ENCODE measurements at places on chromosomes 13 and 19.

- peak; percentile 62 for DNase-seq
Observed at GRCh38 chr13:41054919-41055619, 6.2 kb upstream of the WBP4 start.

GRCh38 chr19:16419669-16420335 is 52.0 kb downstream of the EPS15L1 start:
- no peak for DNase-seq

DNA sequence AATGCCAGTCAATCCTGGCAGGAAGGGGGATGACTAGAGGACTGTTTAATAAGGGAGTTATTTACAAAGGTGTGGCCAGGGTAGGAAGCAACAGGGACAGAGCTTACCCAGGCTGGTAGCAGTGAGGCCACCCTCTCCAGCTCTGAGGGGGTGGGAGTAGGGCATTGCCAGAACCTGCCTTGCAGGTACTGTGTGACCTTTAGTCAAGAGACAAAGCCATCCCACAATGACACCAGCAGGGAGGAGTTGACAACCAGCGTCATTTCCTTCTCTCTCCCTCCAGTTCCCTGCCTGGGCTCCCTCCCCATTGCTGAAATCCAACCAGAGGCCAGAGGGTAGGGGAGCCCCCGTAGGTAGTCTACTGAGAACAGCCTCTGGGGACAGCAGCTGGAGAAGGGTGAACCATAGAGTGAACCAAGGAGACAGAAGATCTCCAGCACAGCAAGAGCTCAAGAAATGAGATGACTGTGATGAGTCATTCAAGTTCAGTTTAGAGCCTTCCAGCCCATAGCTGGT is 33.3 kb upstream of the SPATA13 start:
- no peak for DNase-seq

- no peak for DNase-seq
Observed at GRCh38 chr19:41998246-41999020, 4.4 kb upstream of the ATP1A3 start.

- DNase-seq, result no peak
Observed at GRCh38 chr19:1568320-1569019, at the start of gene MEX3D. TSS of gene MEX3D (minus strand) at chr19:1568325. CDS start at chr19:1568058, 267 bp downstream.
